CD4-positive, alpha-beta T cell treated with Interleukin-21 for 1 hour (primary cell): ENCODE measurements at places on chromosomes 3 and 15.

GRCh38 chr15:89429986-89430385 lies 66.4 kb downstream of the RHCG start:
- DNase-seq, result no peak

GRCh38 chr3:8529181-8529637 lies 27.6 kb downstream of the LMCD1 start:
- DNase-seq, result no peak

GRCh38 chr15:98650417-98651035 lies 2.2 kb downstream of the IGF1R start:
- peak; percentile 49 for DNase-seq

DNA sequence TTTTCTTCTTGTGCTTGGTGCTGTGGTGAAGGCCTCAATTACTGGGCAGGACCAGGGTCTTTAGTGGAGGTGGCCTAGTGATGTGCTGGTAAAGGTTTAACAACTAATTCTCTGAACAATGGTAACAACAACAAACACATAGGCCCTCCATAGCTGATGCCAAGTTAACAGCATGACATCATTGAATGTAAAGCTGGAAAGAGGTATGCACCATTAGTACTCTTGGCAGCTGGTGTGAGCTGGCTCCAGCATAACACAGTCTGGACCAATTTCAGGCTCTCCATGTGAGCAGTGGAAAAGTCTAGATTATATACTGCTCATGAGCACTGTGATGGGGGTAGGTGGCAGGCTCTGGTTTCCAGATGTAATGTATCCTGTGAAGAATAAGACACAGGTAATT lies 61.8 kb downstream of the SLC7A14 start:
- DNase-seq, result no peak

GRCh38 chr3:173037840-173038483 lies 103.1 kb downstream of the SPATA16 start:
- no peak for DNase-seq

GRCh38 chr3:54743755-54744154 lies 184.1 kb downstream of the LRTM1 start:
- DNase-seq, result no peak

DNA sequence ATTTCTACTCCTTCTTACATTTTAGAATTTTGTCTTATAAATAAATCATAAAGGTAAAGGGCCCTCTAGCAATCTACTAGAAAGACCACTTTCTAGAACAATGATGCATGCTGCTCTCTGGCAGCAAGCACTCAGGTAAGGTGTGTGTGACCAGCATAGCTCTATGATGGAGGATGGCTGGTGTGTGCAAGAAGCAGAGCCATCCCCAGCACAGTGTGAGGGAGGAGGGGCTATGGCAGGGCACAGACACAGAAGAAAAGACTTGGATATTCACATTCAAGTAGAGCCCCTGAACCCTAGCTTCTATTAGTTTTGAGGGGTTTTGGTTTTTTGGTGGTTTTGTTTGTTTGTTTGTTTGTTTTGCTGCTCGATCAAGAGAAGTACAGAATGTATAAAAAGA lies 277.1 kb upstream of the CCDC54 start:
- DNase-seq, result no peak

DNA sequence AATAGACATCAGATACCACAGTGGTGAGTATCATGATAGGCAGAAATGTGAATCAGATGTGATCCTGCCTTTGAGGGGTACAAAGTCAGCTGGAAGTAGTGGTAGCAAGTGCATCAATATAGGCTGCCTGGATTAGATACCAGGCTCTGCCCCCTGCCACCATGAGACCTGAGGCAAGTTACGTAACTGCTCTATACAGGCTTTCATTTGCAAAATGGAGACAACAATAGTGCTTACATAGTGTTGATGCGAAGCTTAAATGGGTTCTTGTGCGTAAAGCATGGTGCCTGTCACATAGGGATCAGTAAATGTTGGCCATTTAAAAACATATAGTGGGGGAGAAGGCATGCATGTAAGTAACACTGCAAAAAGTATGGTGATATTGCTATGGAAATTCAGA lies 158.0 kb downstream of the RYR3 start:
- DNase-seq, result no peak

DNA sequence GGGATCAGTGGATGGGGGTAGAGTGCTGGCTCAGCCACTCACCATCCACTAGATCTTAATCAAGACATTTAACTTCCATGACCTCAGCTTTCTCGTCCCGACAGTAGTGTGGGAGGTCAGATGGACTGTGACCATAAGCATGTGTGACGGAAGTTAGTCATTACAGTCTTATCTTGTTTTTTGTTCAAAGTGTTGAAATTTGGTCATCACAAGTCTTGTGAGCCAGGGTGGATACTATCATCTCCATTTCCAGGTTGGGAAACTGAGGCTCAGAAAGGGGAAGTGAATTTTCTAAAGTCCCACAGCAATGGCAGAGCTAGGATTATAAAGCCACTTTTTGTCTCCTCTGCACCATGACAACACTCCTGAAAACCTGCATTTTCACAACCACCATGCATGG lies 32.0 kb upstream of the ITGA11 start:
- no peak for DNase-seq

- no peak for DNase-seq
Measured at GRCh38 chr15:77993374-77993911, 84.1 kb downstream of the TBC1D2B start.

DNA sequence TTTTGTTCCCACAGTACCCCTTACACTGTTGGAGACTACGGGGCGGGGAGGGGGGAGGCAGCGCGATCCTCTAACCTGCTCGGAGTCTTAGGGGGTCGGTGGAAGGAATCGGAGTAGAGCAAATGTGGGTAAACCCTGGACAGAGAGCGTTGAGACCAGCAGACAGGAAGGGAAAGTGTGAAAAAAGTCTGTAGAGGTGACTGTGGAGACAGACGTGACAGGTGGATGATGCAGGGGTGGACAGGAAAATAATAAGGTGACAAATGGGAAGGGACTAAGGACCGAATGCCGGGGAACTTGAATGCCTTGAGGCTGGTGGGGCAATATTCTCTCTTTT lies 424 bp downstream of the EAF2 start:
- DNase-seq, result no peak

DNA sequence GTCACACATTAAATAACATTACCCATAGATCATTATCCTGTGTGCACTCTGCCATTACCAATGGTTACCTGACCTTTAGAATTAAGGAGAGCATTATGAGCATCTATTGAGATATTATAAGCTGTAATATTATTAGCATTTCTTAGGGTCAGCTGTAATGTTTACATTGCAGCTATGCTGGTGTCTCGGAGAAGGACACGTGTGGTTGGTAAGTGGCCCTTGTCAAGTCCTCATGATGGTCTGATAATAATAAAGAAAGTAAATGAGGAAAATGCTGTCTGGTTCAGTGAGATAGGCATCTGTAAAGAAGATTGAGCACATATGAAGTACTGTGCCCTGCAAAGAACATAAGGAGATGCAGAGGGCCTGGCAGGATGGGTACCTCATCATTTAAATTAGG lies 71.7 kb upstream of the ARL6 start:
- no peak for DNase-seq

GRCh38 chr3:59876533-59877062 lies 826.8 kb upstream of the CFAP20DC start:
- DNase-seq, result no peak

DNA sequence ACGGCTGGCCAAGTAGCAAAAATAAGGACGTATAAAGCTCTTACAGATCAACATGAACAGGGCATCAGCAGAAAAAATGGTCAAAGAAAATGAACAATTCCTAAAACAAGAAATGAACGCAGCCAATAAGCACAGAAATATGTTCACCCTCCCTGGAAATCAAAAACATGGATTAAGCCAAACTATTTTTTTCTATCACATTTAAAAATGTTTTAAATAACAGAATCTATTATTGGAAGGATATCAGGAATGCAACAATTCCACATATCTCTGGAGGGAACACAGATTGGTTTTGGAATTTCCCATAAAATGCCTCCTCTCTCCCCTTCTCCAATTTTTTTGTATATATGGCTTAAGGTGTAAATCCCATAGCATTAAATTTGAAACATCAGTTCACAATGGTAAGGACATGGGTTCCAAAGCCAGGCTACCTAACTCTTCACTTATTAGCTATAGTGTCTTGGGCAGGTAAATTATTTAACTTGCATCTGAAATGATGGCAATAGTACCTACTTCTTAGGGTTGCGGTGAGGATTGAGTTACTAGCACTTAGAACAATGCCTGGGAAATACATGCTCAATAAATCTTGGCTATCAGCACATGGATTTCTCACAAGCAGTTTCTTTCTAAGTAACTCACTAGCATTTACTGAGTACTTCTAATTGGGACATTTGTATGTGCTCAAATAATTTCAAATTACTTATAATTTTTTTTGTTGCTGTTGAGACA lies 10.1 kb downstream of the UACA start:
- DNase-seq, result no peak

DNA sequence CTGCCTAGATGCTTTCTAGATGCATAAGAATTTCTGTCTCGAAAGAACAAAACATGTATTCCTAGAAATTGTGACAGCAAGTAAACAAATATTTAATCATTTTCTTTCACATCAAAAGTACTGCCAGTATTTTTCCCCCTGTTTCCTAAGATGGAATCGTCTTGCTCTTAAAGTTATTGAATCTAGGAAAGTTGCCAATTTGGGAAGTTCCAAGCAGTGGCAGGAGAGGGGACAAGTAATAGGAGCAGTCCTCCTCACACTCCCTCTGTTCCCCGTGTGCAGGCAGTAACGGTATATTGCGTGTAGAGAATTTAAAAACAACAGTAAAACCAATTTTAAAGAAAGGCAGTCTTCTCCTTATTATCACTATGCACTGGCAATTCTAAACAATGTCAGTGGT lies 619.8 kb downstream of the TBL1XR1 start:
- no peak for DNase-seq

DNA sequence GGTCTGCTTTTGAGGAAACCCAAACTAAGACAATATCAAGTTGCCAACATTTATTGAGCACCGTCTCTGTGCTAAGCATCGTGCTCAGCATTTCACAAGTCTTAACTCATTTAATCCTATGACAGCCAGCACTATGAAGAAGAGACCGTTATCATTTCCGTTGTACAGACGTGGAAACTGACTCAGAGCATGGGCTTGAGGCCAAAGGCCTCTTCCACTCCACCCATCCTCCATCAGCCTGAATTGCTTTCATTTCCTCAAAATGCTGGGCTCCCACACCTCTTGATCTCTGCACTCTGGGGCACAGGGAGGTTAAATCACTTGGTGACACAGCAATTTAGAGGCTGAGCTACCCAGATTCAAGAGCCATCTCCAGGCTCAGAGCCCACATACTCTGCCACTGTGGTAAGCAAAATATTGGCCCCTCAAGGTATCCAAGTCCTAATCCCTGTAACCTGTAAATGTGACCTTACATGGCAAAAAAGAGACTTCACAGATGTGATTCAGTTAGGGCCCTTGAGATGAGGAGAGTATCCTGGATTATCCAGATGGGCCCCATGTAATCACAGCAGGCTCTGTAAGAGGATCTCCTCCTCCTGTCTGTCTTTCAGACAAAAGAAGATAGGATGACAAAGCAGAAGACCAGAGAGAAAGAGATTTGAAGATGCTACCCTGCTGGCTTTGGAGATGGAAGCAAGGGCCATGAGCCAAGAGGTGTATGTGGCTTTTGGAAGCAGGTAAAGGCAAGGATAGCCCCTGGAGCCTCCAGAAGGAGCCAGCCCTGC lies 24.3 kb upstream of the FLNB start:
- DNase-seq, result peak; percentile 52

DNA sequence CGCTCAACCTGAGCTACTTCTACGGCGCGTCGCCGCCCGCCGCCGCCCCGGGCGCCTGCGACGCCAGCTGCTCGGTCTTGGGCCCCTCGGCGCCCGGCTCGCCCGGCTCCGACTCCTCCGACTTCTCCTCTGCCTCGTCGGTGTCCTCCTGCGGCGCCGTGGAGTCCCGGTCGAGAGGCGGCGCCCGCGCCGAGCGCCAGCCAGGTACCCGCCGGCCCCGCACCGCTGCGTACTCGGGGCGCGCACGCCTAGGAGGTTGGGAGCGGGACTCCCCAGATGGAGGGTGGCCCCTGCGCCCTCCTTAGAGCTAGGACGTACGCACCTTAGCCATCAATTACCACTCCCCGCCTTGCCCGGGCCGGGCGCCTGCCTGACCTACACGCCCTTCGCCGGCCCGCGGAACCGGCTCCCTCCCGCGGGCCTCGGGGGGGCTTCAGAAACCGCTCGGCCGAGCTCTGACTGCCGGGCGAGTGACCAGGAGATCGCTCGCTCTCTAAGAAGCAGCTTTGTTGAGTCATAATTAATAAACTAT lies 466 bp downstream of the NFKBIZ start:
- DNase-seq, result peak; percentile 57

- DNase-seq, result no peak
Measured at GRCh38 chr3:126212620-126213378, 32.4 kb upstream of the ALDH1L1 start.

GRCh38 chr3:43343185-43343584 lies 56.8 kb downstream of the SNRK start:
- peak; percentile 38 for DNase-seq

- no peak for DNase-seq
Measured at GRCh38 chr3:24683633-24684384, 189.2 kb upstream of the THRB start.

GRCh38 chr3:30577788-30578187 lies 28.6 kb upstream of the TGFBR2 start:
- DNase-seq, result no peak

GRCh38 chr3:43171748-43172147 lies 65.9 kb upstream of the POMGNT2 start:
- DNase-seq, result no peak

DNA sequence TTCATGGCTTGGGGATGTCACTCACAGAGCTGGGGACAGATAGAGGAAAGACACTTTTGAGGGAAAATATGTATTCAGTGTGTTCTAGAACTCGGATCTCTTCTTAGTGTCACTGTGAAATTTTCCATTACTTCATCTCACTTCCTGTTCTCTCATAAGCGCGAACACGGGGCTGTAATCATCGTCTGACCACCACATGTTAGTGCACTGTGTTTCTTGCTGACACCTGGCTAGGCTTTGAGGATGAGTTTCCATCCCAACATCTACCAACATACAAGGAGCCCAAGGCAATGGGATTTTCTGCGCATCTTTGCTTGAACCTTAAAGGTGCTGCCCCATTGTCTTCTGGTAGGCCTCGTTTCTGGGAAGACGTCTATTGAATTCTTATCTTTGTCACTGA lies 84.0 kb downstream of the LIPC start:
- peak; percentile 22 for DNase-seq

DNA sequence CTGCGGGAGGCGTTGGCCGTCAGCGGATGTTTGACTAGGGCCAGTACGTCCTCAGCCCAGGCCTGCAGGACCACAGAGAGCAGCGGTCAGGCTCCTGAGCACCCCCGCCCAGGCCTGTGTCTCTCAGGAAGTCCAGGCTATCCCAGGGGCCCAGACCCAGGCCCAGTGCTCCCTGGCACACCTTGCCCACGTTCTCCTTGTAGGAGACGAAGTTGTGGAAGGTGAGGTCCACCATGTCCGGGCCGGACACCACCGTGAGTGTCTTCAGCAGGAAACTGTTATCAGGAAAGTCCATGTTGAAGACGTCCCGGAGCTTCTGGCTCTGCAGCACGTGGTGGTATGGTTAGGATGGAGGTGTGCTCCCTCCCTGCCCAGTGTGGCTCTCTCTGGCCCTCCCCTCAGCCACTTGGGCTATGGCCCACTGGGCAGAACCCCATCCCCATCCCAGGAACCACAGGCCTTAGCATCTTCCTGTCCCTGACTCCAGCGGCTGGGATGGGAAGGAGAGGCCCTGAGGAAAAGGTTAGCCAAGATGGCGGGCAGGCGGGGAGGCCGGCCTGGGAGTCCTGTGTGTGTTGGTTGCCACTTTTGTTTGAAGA lies 5.3 kb downstream of the PLCB2 start:
- DNase-seq, result no peak

- DNase-seq, result no peak
Measured at GRCh38 chr3:67957268-67957667, 302.9 kb upstream of the SUCLG2 start.

GRCh38 chr15:34603095-34603494 lies 19.6 kb upstream of the GOLGA8B start:
- no peak for DNase-seq
